NCI-H187 (cell line): ENCODE measurements at places on chromosomes 3 and 15.

- no peak for DNase-seq
These were observed 72.0 kb upstream of the RASGRP1 start for GRCh38 chr15:38636597-38636996.

DNA sequence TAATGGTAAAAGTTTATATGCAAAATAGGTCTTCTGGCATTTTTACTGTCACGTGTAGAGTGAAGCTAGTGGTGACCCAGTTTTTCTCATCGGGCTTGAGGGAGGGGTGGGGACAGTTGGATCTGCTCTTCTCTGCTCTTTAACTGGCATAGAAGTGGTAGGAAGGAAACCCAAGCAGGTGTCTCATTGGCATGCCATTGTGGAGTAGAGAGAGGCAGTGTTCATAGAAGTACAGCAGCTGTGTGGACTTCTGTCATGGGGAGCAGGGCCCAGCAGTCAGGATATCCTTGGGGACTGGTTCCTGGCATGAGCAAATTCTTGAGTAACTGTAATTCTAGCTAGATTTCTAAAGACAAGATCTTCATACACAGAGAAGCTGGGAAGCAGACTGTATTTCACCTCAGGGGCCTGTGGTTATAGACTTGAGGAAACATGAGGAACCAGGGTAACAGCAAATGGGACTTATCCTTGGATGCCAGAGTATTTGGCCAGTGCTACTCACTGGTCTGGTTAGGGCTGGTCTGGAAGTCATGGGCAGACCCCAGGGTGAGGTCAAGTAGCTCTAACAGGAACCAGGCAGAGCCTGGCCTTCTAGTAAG, 42.9 kb downstream of the CDIN1 start:
- DNase-seq: no peak

DNA sequence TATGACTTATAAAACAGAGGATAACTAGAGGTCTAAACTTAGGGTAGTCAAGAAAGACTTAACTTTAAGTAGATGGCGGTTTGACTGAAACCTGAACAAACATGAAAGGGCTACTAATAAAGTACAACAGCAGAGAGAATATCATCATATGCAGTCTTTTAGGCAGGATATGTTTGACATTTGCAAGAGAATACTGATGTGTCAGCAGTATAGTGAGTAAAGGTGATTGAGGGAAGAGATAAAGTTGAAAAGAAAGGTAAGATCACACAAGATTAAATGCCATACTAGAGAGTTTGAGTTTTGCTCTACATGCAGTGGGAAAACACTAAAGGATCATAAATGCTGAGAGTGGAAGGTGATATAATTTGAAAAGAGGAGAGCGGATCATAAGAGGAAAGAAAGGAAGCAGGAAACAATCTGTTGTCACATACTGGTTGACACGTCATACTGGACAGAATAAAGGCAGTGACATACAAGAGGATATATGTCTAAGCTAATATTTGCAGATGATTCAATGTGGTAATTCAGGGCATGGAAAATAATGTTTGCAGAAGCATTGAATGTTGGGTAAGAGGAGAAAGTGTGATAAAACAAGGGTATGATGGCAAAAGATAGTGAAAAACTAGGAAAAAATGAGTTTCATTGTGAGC, 223.0 kb downstream of the EPHA6 start:
- DNase-seq: no peak

DNA sequence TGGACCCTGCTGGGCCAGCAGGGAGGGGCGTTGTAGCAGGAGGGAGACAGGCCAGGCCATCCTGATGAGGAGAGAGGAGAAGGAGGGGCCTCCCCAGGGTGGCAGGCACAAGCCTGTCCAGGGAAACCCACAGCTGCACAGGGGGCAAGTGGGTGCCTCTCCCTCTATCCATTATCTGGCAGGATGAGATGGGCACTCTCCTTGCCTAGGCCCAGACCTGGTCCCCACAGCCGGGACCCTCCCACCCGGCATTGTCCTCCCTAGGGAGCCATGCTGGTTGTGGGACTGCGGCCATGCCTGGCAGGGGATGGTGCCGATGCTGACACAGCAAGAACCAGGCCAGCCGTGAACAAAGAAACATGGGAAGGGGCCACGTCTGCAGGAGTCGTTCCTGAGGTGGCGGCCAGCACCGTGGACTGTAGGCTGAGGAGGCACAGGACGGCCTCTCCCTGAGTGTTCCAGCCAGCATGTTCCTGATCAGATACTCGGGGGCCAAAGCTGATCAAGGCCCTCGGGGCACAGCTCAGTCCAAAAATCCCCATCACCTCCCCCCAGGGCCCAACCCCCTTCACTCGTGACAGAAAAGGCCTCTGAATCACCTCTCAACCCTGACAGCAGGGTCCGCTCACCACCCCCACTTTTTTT, 19.2 kb upstream of the CYP11A1 start:
- DNase-seq: no peak

DNA sequence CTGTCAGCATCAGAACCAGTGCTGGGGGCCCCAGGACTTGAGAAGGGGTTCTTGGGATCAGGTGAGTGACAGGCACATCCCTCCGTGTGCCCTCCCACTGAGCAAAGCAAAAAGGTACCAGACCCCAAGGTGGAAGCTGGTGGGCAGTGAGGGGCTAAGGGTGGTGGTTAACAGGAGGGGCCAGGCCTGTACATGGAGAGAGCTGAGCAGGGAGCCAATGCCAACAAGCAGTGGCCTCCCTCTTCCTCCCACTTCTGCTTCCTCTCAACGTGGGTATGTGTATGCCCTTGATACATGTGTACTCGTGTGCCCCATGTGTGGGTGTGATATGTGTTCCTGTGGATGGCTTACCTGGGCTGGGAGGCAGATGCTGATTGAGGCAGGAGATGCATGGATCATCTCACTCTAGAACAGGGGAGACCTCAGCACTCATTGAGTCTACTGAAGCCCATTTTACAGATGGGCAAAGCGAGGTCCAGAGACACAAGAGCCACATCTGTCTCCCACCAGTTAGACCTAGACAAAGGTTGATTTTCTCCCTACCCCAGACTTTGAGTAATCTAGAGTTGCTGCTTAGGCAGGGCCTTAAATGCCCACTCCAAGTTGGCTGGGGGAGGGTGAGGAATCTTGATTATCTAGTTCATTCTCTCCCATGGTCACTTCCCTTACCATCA, 945 bp downstream of the VIPR1 start:
- no peak for DNase-seq

DNA sequence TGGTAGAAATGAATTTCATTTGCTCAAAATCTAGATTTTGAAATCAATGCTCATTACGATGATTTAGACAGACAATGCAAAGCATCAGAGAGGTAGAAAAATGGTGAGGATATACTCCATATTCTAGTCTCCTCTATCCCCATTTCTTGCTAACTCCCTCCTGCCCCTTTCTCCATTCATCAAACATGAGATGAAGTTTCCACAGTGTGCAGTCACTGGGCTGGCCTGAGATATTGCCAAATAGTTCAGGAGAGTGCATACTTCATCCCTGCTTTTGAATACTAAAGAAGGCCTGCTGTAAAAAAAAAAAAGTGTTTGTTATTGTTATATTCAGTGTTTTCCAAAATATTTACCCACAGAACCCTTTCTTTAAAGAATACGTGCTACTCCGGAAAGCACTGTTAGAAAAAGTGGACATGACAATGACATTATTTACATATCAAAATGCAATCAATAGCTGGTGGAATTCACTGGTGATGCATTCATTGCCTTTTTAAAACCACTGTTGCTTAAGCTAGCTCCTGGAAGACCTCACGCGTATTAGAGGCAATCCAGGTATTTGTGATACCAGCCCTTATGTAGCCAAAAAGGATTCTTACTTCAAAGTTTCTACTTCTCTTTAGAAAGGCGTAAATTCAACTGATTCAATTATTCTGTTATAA, 247.6 kb upstream of the SOX2 start:
- no peak for DNase-seq

GRCh38 chr15:101042320-101042719, 123.2 kb downstream of the LRRK1 start:
- no peak for DNase-seq

DNA sequence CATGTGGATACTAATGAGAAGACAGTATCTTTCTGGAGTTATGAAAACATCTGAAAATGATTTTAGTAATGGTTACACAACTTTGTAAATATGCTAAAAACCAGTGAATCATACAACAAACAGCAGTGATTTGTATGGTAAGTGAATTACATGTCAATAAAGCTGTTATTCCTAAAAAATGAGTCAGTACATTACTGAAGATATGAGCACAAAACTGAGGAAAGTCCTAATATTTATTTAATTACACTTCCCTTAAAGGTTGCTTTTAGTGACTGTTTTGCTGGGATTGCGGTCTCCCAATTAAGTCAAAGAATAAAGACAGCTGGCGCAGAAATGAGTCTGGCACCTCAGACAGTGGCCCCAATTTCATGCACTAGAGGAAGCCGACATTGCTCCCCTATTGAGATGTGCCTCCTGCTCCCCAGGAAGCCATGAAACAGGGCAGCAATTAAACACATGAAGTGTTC, 50.9 kb upstream of the FSIP1 start:
- DNase-seq: no peak
